ENCODE measurements at places on chromosomes 3 and 15. TPM values are rescaled to one million over a fixed set of nuclear protein-coding genes. Genes with fewer than 3 reads are reported as not detected.

DNA sequence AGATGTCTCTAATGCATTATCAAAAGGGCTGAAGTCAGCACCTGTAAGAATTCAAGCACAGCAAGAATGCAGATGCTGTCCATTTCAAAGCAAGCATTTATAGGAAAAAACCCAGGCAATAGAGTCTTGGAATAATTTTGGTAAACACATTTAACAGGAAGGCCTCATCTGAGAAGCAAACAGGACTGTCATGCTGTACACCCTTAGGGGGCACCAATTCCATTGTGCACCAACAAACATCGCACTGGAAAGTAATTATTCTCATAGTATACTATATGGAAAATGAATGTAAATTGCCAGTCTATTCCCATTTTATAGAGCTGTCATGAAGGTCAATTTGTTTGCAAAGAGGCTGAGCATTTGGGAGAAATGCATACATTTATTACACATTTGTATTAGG lies 247.3 kb upstream of the SUCLG2 start:
- DNase-seq: no peak

- DNase-seq: no peak
These were observed 1560.2 kb downstream of the SI start for GRCh38 chr3:163518065-163518464.

DNA sequence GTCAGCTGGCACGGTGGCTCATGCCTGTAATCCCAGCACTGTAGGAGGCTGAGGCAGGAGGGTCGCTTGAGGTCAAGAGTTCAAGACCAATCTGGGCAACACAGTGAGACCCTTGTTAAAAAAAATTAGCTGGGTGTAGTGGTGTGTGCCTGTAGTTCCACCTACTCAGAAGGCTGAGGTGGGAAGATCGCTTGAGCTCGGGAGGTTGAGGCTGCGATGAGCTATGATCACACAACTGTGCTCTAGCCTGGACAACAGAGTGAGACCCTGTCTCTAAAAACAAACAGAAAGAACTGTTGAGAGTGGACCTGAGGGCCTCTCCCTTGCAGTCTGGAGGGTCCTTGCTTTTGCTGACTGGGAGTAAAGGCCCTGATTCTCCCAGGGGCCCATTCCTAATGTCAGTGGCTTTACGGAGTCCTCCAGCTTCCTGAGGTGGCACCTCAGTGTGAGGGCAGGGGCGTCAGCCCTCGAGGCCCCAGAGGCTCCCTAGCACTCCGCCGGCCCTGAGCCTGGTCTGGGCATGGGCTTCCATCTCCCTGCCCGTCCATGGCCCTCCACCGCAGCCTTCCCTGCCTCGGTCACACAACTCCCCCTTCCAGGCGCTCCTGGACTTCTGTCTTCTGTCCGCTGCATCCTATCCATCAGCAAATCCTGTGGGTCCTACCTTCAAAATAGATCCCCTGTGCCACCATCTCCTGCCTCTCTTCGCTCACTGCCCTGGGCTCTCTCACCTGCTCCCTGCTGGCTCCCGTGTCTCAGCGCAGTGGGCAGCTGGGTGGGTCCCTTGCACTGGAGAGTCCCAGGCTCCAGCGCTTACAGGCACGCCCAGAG lies 19.0 kb downstream of the FBLN2 start:
- no peak for DNase-seq

PLSCR4 gene
- 18.0 TPM for polyA plus RNA-seq

SNTN gene
- not detected for polyA plus RNA-seq

ISLR2 gene
- polyA plus RNA-seq: 1.6 TPM

- no peak for DNase-seq
These were observed 77.2 kb upstream of the RNU6-1 start for GRCh38 chr15:67917037-67917436.

STARD5 gene
- 4.8 TPM for polyA plus RNA-seq

- no peak for DNase-seq
These were observed 28.2 kb downstream of the CHD2 start for GRCh38 chr15:92928225-92928750.

DNA sequence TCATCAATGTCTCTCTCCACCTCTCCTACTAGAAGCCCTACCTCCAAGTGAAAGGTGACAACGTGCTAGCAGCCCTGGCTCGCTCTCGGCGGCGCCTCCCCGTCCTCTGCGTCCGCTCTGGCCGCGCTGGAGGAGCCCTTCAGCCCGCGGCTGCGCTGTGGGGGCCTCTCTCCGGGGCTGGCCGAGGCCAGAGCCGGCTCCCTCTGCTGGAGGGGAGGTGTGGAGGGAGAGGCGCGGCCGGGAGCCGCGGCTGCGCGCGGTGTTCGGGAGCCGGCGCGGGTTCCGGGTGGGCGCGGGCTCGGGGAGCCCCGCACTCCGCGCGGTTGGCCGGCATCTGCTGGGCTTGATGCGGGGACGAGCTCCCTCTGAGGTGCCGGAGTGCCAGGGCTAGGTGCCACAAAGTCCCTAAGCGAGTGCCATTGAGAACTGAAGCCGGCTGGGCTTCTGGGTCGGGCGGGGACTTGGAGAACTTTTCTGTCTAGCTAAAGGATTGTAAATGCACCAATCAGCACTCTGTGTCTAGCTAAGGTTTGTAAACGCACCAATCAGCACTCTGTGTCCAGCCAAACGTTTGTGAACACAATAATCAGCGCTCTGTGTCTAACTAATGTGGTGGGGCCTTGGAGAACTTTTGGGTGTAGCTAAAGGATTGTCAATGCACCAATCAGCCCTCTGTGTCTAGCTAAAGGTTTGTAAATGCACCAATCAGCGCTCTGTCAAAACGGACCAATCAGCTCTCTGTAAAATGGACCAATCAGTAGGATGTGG lies 84.8 kb upstream of the ARRDC4 start:
- DNase-seq: no peak

GRCh38 chr3:170712336-170712735 lies 126.5 kb upstream of the SLC7A14 start:
- DNase-seq: no peak

DNA sequence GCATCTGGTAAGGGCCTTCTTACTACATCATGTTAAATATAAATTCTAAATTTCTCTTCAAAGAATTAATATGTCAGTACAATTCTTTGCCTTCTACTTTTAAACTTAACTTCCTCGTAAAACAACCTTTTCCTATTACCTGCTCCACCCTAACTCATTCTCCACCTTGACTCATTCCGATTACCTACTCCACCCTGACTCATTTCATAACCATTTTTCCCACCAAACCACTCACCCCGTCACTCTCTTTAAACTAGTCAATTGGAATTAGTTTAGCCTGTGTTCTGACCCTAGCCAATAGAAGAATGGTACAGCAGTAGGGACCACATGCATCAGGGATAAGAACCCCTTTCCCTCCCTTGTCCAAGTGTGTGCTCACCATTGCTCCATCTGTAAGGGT lies 65.6 kb downstream of the PLSCR2 start:
- DNase-seq: no peak

GRCh38 chr3:33007776-33008175 lies 56.3 kb downstream of the CCR4 start:
- no peak for DNase-seq

- no peak for DNase-seq
These were observed 10.3 kb upstream of the COPG1 start for GRCh38 chr3:129238945-129239705.

GRCh38 chr3:177681852-177682251 lies 484.6 kb upstream of the TBL1XR1 start:
- DNase-seq: no peak

GRCh38 chr15:99050328-99050980 lies 42.9 kb upstream of the PGPEP1L start:
- no peak for DNase-seq

FEZF2 gene
- not detected for polyA plus RNA-seq
